Fibroblast of the conjunctiva (primary cell): ENCODE measurements at places on chromosomes 11 and 22.

GRCh38 chr11:65478388-65479183 lies 20.3 kb upstream of the MALAT1 start:
- no peak for DNase-seq

DNA sequence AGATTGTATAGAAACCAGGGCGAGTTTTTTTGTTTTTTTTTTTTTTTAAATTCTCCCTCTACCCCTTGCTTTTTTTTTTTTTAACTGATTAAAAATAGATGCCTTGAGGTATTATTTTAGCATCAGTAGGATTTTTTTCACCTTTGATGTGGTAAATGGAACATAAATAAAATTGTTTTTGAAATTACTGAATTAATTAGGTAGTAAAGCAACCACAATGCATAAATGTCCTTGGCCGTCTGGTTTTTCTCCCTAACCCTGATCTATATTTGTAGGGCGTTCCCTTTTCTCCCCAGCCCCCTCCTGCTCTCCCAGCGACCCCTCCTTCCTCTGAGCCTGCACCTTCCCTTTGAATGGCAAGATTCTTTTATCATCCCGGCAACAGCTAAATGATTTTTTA lies 107.8 kb downstream of the ZBTB16 start:
- no peak for DNase-seq

DNA sequence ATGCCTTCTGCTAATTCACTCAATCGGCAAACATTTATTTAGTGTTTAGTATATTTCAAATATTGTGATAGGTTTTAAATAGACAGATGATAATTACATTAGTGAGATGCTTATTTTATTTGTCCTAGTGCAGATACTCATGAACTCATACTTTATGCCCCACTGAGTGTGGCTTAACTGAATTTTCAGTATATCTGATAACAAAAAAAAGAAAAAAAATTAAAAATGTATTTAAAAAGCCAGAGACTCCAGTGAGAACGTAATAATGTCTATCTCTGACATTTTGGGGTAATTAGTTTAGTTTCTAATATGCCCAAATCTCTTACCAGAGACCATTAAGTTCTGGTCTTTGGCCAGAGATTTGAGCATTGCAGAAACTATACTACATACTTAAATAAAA lies 332.6 kb upstream of the CHORDC1 start:
- DNase-seq: no peak

DNA sequence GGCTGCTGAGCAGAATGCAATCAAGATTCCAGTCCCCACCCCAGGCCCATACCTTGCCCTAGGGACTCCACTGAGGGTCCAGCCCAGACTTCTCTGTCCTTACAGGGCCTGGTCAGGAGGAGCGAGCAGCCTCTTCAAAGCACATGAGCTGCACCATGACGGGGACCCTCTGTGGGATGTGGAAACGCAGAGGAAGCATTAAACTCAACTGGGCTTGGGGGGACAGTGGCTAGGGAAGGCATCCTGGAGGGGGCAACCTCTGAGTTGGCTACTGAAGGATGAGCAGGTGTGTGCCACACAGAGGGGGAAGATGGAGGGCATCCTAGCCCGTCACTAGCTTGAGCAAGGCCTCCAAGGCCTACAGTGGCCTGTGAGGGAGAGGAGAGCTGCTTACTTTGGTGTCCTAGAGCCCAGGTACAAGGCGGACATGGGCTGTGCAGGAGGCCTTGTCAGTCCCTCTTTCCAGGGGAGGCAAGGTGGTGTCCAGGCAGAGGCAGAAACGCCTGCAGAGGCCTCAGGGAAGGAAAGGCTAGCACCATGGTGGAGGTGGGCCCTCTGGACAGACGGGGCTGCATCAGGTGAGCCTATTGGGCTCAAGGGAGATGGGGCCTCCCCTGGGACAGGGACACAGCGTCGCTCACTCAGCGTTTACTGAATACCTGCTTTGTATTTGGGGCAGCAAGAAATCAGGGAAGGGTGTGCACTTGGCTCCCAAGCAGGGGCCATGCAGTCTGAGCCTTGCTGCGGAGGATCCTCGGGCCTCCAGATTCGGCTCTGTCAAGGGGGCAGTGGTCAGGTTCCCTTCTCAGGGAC lies 14.3 kb downstream of the TTC38 start:
- no peak for DNase-seq

DNA sequence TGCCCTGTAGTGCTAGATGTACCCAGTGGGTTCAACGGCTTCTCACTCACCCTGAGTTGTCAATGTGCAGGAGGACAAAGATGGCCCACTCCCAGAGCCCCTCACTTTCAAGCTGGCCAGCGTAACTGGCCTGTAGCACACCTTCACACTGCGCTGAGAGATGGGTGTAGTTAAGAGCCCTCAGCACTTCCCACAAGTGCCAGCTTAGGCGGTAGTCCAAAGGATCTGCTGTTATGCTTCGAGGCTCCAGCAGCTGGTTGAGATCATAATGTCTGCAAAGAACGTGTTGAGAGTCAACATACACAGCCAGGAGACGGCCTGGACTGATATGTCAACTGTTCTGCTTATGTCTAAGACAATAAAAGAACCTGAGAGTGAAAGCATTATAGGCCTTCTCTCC lies 14.7 kb upstream of the CHRNA10 start:
- DNase-seq: no peak
